Stimulated activated CD8-positive, alpha-beta memory T cell treated with anti-CD3 and anti-CD28 coated beads, Interleukin-2, amount 100 ng/mL, for 48 hours (primary cell): ENCODE measurements at places on chromosomes 1 and 21.
A peak's percentile ranks its signal among the peaks of the same experiment; 100 is the strongest.

GRCh38 chr1:23591460-23592208 lies 32.3 kb upstream of the ID3 start:
- peak; percentile 69 for DNase-seq

DNA sequence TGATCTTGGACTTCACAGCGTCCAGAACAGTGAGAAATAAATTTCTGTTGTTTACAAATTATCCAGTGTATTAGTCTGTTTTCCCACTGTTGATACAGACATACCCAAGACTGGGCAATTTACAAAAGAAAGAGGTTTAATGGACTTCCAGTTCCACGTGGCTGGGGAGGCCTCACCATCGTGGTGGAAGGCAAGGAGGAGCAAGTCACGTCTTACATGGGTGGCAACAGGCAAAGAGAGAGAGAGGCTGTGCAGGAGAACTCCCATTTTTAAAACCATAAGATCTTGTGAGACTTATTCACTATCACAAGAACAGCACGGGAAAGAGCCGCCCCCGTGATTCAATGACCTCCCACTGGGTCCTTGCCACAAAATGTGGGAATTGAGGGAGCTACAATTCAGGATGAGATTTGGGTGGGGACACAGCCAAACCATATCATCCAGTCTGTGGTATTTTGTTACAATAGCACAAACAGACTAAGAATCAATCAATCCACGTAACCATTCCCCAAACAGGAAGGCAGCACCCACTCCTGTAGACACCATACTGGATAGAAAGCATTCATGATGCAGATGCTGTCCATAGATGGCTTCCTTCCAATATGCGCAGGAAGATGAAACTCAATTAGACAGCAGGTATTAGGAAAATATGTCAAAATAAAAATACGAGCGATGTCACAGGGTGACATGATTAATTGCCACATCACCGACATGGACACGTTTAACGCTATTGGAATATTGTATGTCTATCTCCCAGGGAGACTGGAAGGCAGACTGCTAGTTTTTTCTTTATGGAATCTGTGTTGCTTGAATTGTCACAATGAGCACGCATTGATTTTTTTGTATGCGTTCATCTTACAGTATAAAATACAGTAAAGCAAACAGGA lies 22.8 kb downstream of the ECE1 start:
- no peak for DNase-seq

- no peak for DNase-seq
Measured at GRCh38 chr1:236240675-236241074, 41.1 kb downstream of the ERO1B start.

DNA sequence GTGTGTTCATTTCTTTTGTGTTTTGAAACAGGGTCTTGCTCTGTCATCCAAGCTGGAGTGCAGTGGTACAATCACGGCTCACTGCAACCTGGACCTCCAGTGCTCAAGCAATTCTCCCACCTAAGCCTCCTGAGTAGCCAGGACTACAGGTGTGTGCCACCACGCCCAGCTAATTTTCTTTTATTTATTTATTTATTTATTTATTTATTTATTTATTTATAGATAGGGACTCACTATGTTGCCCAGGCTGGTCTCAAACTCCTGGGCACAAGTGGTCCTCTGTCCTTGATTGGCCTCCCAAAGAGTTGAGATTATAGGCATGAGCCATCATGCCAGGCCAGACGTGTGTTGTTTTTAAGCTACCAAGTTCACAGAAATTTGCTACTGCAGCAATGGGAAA lies 43.8 kb upstream of the TLR5 start:
- no peak for DNase-seq

GRCh38 chr1:202623075-202623474 lies 87.2 kb downstream of the SYT2 start:
- DNase-seq = no peak
